G401 (cell line): ENCODE measurements at places on chromosomes 2 and 18. TPM values are rescaled to one million over a fixed set of nuclear protein-coding genes. Genes with fewer than 3 reads are reported as not detected.

FSHR gene
- not detected in 2 replicates for total RNA-seq

LIPG gene
- 9.0 and 15.0 TPM in 2 replicates for total RNA-seq

REEP1 gene
- 1.1 and 4.2 TPM in 2 replicates for total RNA-seq

DSG3 gene
- total RNA-seq: not detected in 2 replicates

NEUROD1 gene
- not detected in 2 replicates for total RNA-seq

UBE2E3 gene
- total RNA-seq: 77.7 and 119 TPM in 2 replicates
